ENCODE measurements at places on chromosomes 12 and 14.

DNA sequence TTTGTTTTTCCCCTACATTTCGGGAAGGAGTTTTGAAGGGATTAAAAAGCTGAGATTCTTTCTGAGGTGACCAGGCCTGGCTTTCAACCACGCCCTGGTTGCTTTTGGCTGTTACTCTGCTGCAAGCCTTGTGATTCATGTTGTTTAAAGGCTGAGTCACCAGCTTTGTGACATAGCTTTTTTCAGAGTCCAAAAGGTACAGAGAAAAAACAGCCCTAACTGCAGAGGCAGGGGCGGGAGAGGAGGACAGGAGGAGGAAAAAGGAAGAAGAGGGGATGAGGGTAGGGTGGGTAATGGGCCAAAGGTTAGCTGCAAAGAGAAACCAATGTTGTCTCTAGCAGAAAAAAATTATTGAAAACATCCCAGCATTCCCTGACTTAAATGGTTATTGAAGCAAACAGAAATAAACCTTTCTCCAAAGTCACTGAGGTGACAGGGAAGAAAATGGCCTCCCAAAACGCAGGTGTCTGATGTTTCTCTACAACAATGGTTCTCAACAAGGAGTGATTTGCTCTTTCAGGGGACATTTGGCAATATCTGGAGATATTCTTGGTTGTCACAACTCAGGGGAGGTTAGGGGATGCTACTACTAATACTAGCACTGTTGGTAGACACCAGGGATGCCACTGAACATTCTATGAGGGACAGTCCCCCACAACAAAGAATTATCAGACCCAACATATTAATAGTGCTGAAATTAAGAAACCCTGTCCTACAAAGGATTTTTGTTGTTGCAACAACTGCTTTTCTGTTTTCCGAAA lies 2.1 kb upstream of the UBC start:
- DNase-seq, result no peak

DNA sequence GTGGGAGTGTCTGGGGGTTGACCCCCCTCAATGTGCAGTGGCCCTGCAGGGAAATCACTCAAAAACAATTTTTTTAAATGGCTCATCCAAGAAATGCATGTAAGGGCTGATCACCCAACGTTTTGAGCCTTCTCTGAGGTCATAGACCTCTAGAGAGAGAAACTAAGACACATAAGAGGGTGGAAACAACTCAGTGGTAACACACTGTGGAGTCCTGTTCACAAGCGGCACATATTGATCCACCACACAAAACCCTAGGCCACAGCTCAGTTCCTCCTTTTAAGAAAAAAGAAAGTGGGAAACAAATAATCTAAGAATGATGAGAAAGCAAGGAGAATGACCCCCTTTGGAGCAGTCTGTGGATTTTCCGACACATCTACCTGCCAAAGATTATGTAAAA lies 83.0 kb upstream of the METAP2 start:
- DNase-seq, result no peak

DNA sequence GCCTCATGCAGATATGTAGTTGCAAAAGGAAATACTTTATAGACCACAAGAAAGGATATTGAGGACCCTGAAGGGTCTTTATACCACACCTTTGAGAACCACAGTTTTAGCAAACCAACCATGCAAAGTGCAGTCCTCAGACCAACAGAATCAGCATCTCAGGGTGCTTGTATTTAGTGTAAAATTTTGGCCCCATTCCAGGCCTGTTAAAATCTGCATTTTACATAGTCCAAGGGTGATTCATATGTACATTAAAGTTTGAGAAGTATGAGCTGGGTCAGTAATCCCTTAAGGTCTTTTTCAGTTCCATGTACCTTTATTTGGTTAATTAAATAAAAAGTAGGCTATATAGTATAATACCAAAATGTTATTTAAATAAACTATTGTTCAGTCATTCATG lies 91.2 kb downstream of the WNK1 start:
- no peak for DNase-seq

- DNase-seq, result no peak
Observed at GRCh38 chr12:132747395-132747794, 14.2 kb downstream of the ANKLE2 start.

DNA sequence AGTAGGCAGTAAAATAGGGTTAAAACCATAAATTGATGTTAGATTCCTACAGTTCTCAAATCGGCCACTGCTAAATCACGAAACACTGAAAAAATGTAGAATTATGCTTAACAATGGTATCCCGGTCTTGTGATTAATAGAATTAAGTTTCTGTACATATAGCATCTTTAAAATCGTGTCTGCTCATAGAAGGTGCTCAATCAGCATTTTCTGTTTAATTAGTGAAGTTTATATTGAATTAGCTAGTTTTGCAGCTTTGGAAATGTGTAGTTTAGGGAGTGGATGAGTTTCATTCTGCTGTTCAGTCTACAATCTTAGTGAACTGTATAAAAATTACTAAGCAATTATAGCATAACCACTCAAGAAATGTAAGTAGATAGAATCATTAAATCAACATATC lies 1075.8 kb upstream of the FLRT2 start:
- no peak for DNase-seq

DNA sequence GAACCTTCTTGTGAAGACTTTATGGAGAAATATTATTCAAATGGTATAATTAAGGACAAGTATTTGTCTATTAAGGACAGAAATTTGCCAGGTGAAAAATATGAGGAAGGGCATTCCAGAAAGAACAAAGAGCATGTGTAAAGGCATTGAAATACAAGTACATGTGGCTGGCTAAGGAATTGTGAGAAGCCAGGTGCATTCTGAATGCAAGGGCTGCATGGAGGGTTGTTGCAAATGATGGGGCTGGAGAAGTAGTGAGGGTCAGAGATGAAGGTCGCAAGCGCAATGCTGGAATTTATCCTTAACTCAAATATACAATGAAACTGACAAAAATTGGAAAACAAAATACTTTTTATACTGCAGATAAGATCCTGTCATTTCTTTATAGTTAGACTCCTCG lies 437.7 kb downstream of the ADAMTS20 start:
- DNase-seq, result no peak

DNA sequence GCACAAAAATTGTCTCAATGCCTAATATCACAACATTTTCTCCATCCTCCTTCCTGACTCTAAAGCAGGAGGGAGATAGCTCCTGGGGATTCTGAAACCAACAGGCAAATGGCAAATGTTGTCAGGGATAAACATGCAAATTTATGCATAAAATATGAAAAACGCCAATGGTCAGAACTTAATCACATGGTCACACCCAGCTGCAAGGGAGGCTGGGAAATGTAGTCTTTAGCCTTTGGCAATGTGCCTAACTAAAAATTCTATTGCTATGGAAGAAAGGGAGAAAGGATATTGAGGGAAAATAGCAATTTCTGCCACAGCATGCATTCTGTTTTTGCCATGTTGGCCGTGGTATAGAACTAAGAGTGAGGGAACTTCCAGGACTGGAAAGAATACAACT lies 11.7 kb upstream of the OASL start:
- no peak for DNase-seq

DNA sequence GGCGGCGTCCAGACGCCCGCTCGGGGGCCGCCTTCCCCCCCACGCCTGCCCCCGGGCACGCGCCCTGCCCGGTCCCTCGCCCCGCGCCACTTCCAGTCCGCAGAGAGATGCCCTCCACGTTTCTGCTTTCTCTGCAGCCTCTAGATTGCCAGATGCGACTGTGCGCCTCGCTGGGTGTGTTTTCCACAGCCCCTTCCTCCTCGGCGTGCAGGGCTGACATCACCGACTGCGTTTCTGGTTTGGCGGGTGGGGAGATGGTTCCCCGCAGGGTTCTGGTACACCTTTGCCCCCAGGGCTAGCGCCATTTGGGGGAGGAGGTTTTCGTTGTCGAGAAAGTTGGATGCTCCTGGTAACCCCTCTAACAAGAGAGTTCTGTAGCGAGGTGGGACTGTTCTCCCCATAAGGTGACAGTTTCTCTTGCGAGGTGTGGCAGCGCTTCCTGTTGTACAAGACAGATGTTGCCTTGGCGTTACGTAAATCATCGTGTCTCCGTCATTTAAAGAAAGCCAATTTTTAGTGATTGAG lies 1.5 kb downstream of the CALM1 start:
- DNase-seq, result peak; percentile 58

GRCh38 chr14:22178333-22178839 lies 410.6 kb downstream of the DAD1 start:
- DNase-seq, result no peak

DNA sequence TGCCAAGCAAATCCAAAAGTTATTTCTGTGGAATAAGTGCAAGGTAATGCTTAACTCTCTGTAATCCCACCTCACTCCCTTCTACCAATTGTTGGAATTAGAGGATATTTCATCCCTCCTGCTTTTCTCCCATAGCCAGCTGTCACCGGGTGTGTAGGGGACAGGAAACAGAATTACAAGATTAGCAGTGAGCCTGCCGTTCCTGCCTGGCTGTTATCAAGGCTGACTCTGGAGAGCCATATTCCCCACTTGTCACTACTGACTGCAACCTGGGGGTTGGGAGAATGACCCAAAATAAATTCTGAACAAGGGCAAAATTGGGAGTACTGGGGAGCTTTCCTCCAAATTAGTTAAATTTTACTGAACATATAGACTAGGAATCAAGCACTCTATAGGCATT lies 24.8 kb downstream of the TBX5 start:
- no peak for DNase-seq

GRCh38 chr12:32618115-32618514 lies 61.0 kb upstream of the DNM1L start:
- DNase-seq, result no peak

GRCh38 chr12:64889434-64890216 lies 65.2 kb downstream of the TBC1D30 start:
- no peak for DNase-seq

- no peak for DNase-seq
Observed at GRCh38 chr12:50351120-50352043, 45.0 kb downstream of the FAM186A start.

DNA sequence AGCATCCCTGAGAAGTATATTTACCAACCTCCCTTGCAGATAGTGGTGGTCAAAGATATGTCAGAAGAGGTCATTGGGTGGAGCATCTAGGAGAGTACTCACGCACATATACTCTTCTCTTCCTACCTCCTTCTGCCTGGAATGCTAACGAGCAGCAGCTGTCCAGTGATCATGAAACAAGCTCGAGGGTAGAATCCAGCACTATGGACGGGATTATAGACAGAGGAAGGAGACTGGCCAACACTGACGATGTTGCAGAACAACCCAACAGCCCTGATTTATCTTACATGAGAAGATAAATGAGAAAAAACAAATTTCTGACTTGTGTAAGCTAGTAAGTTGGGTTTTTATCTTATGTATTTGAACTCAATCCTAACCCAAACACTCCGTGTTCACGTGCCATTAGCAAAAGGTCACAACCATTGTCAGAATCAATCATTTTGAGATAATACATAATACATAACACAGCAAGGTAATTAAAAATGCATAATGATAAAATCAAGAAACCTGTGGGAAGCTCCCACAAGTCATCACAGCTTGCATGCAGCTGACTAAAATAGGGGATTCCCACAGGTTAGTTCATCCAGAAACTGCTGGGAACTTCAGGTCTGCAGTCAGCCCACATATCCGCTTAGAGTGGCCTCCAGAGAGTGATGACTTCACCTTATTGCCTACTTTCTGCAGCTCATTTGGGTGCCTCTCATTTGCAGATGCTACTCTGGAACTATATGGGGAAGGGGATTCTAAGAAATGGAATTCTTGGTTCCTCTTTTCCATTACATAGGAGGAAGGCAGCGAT lies 36.3 kb upstream of the STK38L start:
- DNase-seq, result no peak

GRCh38 chr12:10307630-10308029 lies at the start of gene KLRD1:
Gene KLRD1 (plus strand): TSS chr12:10307870. CDS start chr12:10308078, 208 bp downstream.
- no peak for DNase-seq

DNA sequence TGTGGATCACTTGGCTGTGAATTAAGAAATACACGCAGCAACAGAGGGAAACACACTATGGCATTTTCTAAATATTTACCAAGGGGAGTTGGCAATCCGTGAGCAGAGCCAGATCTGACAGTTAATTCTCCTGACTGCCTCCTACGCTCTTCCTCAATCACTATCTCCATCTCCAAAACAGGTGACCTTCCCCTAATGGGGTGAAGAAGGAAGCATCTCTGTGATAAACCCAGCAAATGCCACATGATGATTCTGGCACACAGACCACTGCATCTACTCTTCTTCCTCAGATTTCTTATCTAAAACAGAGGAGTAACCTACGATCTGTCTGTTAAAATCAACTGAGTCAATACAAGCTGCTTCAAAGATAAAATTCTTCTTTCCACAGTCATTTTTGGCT lies 4.4 kb downstream of the SPTB start:
- no peak for DNase-seq

- DNase-seq, result no peak
Observed at GRCh38 chr14:105195522-105196264, 14.6 kb upstream of the NUDT14 start.

GRCh38 chr12:47889040-47889439 lies 15.8 kb downstream of the VDR start:
- DNase-seq, result no peak

DNA sequence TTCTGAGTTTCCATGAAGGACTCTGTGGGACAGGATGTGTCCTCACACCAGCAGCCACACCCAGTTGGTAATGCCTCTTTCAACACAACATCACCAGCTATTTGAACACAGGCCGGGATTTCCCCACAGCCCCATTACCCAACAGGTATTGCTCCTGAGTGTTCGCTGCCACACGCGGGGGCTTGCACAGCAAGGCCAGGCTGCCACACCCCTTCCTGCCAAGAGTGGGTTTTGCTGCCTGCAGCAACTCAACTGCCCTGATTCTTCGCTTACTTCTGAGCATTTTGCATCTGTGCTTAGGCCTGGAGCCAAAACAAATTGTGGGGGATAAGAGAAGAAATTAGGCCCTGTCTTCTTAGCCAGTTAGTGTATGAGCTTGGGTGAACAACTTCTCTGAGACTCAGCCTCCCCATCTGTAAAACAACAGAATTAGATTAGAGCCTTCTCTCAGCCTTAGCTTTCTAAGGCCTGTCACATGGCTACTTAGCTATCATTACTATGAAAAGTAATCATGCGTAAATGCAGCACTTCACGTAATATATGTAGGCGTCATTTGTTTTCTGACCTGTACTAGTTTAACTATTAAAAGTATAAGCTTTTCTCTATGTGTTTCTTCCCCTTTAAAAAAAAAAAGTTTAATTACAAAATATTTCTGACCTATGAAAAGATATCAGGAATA lies 20.0 kb downstream of the CKAP4 start:
- no peak for DNase-seq

- no peak for DNase-seq
Observed at GRCh38 chr12:106522708-106523107, 60.1 kb upstream of the RFX4 start.

DNA sequence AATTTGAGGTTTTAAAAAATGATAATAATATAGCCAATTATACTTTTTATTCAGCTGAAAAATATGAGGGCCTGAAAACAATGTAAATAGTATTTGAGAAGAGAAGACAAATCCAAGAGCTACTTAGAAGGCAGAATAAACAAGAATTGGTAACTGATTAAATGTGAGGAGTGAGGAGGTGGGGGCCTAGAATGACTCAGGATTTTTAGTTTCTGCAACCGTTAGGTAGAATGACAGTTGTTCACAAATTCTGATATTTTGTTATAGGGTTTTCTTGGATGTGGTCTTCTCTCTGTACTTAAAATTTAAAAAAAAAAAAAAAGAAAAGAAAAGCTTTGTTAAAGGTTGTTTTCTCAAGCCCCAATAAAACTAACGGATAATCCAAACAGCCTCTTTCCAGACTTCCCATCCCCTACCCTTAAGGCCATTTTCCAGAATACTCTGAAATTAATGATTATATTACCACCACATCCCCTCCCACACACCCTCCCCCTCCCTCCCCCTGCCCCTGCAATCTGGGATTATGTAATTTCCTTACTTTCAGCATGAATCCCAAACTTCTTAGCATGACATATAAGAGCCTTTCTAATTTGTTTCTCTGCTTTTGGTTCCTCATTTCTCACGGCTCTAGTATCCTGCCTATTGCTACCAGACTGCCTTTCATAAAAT lies 50.4 kb downstream of the LRP6 start:
- DNase-seq, result no peak

Data from NCI-H2107 (cell line).